Erythroblast (primary cell): ENCODE measurements at places on chromosomes 3 and 15.

- DNase-seq, result no peak
Measured at GRCh38 chr3:143671626-143672025, 176.6 kb downstream of the SLC9A9 start.

- DNase-seq, result no peak
Measured at GRCh38 chr15:74170071-74170844, 3.3 kb upstream of the ISLR start.

GRCh38 chr3:55044486-55044885 lies 116.6 kb upstream of the LRTM1 start:
- no peak for DNase-seq

- no peak for DNase-seq
Measured at GRCh38 chr3:124275412-124275811, 283.5 kb upstream of the ROPN1 start.

GRCh38 chr3:13314877-13315276 lies 105.2 kb downstream of the NUP210 start:
- DNase-seq, result no peak

DNA sequence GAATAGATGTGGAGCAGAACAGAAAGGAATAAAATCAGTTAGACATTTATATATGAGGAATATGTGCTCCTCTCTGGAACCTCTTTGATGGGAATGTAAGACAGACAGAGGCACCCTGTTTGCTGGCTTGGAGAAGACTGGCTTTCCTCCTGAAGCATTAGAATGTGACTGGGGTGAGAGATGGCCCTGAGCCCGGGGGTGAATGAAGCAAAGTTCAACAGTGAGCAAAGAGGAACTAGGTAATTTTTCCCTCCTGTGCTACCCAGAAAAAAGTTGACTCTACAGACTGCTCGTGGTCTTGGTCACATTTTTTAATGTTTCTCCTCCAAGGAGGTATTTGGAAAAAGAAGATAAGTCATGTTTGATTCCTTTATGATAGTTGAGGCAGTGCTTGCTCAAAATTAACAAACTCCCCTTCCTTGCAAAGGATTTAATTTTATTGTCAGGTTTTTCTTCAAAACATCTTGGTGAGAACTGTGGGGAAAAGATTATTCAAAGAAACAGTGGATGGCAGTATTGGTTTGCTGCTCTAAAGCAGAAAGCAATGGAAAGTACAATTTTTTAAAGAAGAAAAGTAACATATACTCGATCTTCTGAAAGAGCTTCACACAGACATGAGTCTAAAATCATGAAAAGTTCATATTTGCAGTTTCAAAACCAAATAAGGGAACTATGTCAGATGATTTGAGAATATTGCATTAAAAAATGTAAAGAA lies 370.4 kb upstream of the CDIN1 start:
- no peak for DNase-seq

DNA sequence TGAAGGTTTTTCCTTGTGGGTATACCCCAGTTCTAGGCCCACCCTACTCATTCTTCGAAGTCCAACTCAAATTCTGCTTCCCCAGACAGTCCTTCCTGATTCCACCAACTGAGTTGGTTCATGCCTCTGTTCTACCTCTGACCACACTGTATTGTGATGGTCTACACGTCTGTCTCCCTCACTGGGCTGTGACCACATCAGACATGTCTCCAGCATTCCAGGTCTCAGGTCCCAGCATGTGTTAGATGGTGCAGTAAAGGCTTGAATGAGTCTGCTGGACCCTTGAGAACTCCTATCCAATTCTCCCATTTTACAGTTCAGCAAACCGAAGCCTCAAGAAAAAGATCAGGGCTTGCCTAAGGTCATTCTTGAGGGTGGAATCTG lies 2.8 kb upstream of the ATP2B2 start:
- DNase-seq, result no peak

GRCh38 chr15:45529613-45530012 lies 7.1 kb upstream of the SLC30A4 start:
- no peak for DNase-seq

- peak; percentile 48 for DNase-seq
Measured at GRCh38 chr3:142888099-142888480, 793 bp downstream of the PCOLCE2 start.

DNA sequence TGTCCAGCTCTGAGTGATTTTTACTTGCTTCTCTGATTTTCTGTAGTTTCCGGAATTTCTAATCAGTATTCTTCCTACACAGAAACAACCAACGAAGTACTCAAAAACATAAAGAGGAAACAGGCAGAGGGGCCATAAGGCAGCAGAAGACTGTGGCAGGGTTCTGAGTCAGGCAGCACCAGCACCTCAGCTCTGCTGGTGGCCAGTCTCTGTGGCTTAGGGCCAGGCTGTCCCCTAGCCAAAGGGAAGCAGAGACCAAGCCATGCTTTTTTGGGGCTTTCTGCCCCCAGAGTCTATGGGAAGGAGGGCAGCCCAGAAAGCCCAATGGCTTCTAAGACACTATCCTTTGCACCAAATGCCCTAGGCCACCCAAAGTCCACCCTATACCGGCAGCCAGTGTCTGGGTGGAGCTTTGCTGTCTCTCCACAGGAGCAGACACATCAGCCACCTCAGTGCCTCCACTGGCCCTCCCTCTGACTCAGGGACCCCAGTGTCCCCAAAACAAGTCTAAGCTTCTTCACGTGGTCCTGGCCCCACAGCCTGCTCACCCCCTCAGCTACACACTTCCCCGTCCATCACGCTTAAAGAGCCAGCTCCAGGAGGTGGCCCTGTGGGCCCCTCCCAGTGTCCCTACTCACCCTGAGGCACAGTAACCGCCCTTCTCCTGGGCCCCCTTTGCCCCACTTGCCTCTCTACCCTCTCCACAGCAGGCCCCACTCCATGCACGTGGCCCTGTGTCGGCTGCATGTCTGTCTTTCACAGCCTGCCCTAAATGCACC lies 46.2 kb downstream of the CCDC12 start:
- DNase-seq, result no peak

DNA sequence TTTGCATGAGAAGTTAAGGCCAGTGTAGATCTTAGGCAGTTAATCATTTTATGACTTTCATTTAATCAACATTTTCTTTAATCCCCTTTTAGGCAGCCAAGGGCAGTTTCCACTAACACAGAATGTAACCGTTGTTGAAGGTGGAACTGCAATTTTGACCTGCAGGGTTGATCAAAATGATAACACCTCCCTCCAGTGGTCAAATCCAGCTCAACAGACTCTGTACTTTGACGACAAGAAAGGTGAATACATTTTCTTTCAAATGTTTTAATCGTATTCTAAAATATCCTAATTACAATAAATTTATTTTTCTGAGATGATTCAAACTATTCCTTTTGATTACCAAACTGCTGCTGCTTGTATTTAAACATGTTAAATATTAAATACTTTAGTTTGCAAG lies 843.2 kb downstream of the CADM2 start:
- no peak for DNase-seq

- no peak for DNase-seq
Measured at GRCh38 chr3:160091441-160091840, 102.8 kb downstream of the IL12A start.

- DNase-seq, result no peak
Measured at GRCh38 chr3:39362192-39362591, 21.0 kb upstream of the SLC25A38 start.

GRCh38 chr15:78358102-78358870 lies 18.1 kb downstream of the CRABP1 start:
- DNase-seq, result no peak

GRCh38 chr3:94173673-94174434 lies 111.0 kb downstream of the NSUN3 start:
- no peak for DNase-seq

GRCh38 chr3:105516972-105517371 lies 150.3 kb downstream of the ALCAM start:
- DNase-seq, result no peak

DNA sequence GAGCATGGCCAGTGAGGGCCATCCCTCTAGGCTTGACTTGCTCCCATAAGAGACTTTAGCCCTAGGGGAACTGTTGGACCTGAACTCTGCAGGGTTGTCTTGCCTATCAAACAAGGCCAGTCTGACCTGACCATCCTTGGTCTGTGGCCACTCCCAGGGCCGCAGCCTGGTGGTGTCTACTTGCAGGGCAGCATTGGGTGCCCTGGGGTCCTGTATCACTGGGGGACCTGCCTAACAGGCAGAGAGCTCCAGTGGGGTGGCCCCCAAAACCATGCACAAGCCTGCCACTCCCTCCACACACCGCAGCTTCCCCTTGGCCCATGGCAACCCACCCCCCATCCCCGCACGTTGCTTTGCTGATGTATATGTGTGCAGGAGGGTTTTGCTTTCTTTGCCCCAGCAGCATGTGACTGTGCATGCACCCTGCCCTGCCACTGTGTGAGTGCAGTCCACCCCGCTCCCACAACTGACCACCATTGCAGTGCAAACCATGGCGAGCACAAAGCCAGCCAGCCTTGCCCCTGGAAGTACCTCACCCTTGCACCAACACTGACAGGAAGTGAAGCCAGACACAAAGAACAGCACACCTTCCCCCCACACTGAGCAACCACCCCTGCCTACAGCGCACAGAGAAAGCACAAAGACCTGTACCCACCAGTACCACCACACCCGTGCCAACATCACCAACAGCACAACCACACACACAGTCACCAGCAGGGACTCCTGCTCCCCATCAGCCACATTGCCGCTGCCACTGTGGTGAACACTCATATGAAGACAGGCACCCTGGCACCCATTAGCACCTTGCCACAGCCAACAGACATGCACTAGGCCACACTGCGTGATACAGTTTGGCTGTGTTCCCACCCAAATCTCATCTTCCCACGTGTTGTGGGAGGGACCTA lies 88.8 kb downstream of the SENP7 start:
- DNase-seq, result no peak

DNA sequence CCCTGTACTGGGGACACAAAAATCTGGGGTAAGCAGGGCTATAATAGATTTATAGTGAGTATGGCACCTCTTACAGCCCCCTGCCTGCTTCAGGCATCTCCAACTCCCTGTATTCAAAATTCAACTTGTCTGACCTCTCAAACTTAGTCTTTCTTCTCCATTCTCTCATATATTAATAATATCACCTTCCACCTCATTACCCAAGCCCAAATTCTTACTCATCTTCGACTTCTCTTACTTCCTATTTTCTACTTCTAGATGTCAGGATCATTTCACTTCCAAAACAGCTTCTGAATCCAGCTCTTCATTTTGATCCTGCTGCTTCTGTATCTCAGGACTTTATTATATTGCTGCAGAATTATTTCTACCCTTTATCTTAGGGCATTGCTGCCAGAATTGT lies 290.7 kb downstream of the CHST2 start:
- DNase-seq, result no peak

- peak; percentile 39 for DNase-seq
Measured at GRCh38 chr3:158918008-158918407, 116.2 kb downstream of the MFSD1 start.

DNA sequence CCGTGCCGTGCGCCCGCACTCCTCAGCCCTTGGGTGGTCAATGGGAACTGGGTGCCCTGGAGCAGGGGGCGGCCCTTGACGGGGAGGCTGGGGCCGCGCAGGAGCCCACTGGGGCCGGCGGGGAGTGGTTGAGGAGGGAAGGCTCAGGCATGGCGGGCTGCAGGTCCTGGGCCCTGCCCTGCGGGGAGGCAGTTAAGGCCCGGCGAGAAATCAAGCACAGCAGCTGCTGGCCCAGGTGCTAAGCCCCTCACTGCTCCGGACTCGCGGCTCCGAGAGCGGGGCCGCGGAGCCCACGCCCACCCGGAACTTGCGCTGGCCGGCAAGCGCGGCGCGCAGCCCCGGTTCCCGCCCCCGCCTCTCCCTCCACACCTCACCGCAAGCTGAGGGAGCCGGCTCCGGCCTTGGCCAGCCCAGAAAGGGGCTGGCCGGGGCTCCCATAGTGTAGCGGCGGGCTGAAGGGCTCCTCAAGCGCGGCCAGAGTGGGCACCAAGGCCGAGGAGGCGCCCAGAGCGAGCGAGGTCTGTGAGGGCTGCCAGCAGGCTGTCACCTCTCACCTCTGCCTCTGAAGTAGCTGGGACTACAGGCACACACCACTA lies 7.8 kb downstream of the GP9 start:
- DNase-seq, result peak; percentile 65

DNA sequence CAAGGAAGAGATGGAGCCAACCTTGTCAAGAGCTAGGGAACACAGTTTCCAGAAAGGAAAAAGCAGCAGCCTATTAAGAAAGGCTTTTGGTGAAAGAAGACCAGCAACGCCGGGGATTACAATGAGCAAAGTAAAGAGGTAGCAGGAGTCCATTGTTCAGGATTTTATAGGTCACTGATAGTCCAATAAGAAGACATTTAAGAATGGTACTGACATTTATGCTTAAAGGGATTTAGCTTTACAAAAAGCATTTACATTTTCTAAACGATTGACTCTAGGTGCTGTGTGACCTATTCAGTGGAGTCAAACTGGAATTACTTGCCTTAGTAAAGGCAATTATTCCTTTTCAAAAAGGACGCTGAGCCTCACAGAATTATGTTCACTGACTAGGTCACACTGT lies 40.8 kb downstream of the CSNK1G1 start:
- no peak for DNase-seq

DNA sequence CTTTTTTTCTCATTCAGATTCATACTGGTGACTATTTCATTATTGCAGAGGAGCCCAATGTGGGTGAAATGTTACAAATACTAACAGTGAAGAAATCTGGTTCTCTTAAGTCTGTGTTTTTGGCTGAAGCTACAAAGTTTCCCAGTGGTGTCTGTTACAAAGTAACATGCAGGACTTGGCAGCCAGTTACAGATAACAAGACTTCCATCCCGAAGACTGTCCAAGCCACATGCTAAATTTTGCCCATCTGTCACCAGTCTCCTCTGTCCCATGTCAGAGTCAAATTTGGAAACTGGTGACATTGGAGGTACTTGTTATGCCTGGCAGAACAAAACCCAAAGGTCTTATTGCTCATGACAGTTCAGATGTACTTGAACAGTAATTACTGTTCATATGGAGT lies 269.2 kb upstream of the GOLIM4 start:
- no peak for DNase-seq

GRCh38 chr3:88876724-88877123 lies 230.7 kb upstream of the EPHA3 start:
- DNase-seq, result no peak

- no peak for DNase-seq
Measured at GRCh38 chr3:112619295-112619694, 21.6 kb downstream of the CCDC80 start.

DNA sequence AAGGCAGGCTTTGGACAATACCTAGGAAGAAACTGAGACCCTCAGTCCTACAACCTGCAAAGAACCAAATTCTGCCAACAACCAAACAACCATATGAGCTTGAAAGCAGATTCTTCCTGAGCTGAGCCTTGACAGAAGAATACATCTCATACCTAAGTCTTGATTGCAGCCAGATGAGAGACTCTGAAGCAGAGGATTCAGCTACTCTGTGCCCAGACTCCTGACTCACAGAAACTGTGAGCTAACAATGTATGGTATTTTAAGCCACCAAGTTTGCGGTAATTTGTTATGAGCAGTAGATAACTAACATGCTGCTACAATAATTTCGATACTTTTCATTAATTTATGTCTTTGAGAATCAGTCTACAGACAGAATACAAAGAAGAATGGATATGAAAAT lies 325.1 kb upstream of the CBLB start:
- DNase-seq, result no peak

GRCh38 chr15:75192307-75192706 lies 9.4 kb upstream of the C15orf39 start:
- DNase-seq, result no peak
